ENCODE measurements at places on chromosomes 13 and 19. TPM values are rescaled to one million over a fixed set of nuclear protein-coding genes. Genes with fewer than 3 reads are reported as not detected.
A peak's percentile ranks its signal among the peaks of the same experiment; 100 is the strongest.

Gene CLEC11A
- 0.15 TPM for total RNA-seq

Gene FBN3
- not detected for total RNA-seq

Gene FOXO1
- 5.2 TPM for total RNA-seq

Gene CEACAM16
- not detected for total RNA-seq

Gene AMER2
- total RNA-seq = not detected

Gene PPP1R15A
- total RNA-seq = 28.1 TPM

Gene TSKS
- total RNA-seq = not detected

Gene IQCN
- total RNA-seq = 0.50 TPM

Gene C19orf81
- total RNA-seq = not detected

Gene TUBA3C
- total RNA-seq = not detected

Gene CNFN
- not detected for total RNA-seq

Gene ATG4D
- 16.3 TPM for total RNA-seq

Gene RASIP1
- 0.50 TPM for total RNA-seq

- DNase-seq = peak; percentile 49
Observed at GRCh38 chr13:26529441-26529840, 28.0 kb upstream of the WASF3 start.

DNA sequence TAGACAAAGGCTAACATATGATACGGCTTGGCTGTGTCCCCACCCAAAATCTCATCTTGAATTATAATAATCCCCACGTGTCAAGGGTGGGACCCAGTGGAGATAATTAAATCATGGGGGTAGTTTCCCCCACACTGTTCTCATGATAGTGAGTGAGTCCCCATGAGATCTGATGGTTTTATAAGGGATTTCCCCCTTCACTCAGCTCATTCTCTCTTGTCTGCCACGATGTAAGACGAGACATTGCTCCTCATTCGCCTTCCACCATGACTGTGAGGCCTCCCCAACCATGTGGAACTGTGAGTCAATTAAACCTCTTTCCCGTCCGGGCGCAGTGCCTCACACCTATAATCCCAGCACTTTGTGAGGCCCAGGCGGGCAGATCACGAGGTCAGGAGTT, 143.5 kb downstream of the RXFP2 start:
- DNase-seq = no peak

DNA sequence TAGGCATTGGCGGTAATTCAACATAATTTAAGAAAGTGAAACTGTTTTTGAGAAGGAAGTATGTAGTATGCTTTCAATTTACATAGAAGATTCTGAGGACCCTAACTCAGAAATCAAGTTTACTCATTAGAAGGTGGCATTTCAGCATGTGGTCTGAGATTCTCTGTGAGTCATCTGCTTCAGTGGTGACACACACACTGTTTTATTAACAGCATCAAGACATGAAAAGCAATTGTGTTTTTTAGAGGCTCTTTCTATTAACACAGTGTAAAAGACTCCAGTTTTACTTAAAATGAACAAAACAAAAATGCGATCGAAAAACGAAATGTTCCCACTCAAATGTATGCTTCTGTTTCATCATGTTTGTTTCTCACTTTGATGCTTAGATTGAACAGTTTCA, 802.1 kb upstream of the SLITRK6 start:
- peak; percentile 59 for DNase-seq

- no peak for DNase-seq
Observed at GRCh38 chr19:12111943-12112637, 28.1 kb downstream of the ZNF20 start.

GRCh38 chr13:27259831-27260230, 8.5 kb downstream of the RPL21 start:
- no peak for DNase-seq

GRCh38 chr13:110699148-110700145, 6.5 kb downstream of the CARS2 start:
- DNase-seq = no peak

GRCh38 chr13:99979453-99980200, 2.0 kb upstream of the ZIC2 start:
- no peak for DNase-seq

GRCh38 chr19:50695251-50696093, 24.1 kb downstream of the SHANK1 start:
- no peak for DNase-seq

DNA sequence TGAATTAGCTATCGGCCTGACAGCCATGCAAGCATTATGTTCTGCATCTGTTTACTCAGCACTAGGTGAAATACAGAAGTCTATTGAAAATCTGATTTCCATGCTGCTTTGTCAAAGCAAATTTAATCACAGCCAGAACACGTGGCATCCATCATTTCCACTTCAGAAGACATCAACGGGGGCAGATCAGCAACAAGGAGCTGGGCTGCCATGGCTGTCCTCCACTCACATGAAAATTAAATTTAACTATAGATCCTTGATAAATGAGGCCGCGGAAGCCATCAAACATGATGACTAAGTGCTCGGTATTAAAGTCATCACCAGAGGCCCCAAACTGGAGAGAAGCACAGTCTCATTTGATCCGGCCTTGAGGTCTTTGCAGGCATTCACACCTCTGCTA, 443.5 kb downstream of the HS6ST3 start:
- no peak for DNase-seq

DNA sequence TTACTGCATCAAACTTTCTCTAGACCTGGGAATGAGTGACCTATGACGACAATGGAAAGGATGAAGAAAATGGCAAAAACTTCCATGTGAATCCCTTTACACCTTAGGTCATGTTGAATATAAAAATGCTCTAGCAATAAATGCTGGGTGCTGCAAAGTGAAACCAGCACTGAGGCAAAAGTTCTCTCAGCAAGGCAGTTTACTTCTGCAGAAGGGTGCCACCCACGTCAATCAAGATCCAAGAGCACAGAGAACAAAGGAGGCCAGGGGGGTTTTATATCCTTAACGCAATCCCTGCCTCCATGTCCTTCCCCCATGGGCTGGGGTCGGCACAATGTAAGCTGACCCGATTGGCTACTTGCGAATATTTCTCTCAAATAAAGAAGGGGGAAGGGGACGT, 38.7 kb downstream of the ZNF333 start:
- no peak for DNase-seq

DNA sequence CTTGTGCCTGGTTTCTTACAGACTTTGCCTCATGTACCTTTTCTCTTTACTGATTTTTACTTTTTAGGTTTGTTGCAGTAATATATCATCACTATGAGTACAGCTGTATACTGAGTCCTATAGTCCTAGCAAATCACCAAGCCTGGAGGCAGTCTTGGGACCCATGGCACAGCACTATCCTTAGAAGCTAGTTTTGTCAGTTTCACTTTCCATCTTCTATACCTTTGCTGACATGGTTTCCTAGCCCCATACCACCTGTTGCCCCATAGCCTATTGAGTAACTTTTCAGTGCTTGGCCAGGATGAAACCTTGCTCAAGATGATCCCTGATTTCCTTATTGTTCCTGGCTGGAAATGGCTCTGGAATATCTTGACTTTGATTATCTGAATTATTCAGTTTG, 826.4 kb downstream of the GPC5 start:
- DNase-seq = no peak

- no peak for DNase-seq
Observed at GRCh38 chr13:98687319-98687718, 65.2 kb downstream of the SLC15A1 start.

GRCh38 chr19:9435279-9436268, at the start of gene ZNF266:
TSS of gene ZNF266 (minus strand) at chr19:9435573. CDS start at chr19:9420089, 15,484 bp downstream.
- DNase-seq = peak; percentile 77

- DNase-seq = no peak
Observed at GRCh38 chr19:313988-314815, 23.0 kb upstream of the PLPP2 start.

GRCh38 chr13:29405401-29405800, 190.1 kb downstream of the SLC7A1 start:
- no peak for DNase-seq

- peak; percentile 63 for DNase-seq
Observed at GRCh38 chr19:7417671-7418324, 69.1 kb downstream of the ARHGEF18 start.

- no peak for DNase-seq
Observed at GRCh38 chr13:40528881-40529280, 137.6 kb downstream of the FOXO1 start.

Data from renal cortical epithelial cell (primary cell).